MCF 10A (cell line): ENCODE measurements at places on chromosomes 7 and 10.

- DNase-seq, result no peak
These were observed 46.1 kb downstream of the PPIF start for GRCh38 chr10:79393221-79393923.

DNA sequence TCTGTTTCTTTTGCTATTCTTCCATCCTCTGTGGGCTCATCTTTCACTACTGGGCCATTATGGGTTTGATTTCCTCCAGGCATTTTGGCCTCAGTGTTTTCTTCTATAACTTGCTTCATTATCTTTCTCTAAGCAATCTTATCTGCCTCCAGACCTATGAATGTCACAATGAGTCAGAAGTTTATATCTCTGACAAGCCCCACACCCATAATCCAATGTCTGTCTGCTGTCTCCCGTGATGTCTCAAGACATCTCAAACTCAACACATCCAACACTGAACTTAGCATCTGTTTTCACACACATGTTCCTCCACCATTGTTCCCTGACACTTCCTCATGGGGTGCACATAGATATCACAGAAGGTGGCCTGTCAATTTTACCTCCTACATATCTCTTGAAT, 46.7 kb upstream of the RHOBTB1 start:
- DNase-seq, result no peak

DNA sequence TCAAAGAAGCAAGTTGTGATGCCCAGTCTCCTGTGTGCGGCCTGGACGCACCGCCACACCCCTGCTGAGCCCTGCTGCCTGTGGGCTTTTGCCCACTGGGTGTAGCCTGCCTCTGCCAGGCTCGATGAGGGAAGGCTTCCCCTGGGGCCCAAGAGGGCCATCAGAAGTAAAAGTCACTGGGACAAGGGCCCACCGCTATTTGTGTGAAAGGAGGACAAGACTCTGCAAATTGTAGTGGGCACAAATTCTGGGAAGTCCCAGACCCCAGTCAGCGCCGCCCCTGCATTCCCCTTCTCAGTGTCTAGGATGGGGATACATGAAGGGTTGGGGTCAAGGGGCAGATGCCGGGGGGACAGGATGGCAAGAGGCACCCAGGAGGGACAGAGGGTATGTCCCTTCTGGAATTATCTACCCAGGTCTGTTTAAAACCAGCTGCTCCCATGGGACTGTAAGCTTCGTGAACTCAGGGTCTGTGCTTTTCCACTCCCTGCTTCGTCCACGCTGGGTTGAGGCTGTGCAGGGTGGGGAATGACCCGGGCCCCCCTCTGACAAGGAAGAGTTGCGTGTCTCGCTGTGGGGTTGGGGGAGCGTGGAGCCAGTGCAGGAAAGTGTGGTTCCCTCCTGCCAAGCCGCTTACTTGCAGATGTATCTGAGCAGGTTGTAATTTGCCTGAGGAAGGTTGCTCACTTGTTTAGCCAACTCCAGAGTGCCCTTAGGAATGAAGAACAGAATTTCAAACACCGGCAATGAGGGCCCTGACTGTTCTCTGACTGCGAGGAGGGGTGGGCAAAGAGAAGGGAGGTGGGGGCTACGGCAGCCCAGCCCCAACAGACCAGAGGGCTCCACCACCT, 147.2 kb downstream of the MAPK8 start:
- no peak for DNase-seq

- DNase-seq, result no peak
These were observed 311.0 kb downstream of the PTPRN2 start for GRCh38 chr7:158276414-158277218.

GRCh38 chr7:16586081-16586874, 59.3 kb downstream of the ANKMY2 start:
- no peak for DNase-seq

GRCh38 chr10:43861966-43862751, 213.5 kb upstream of the ZNF32 start:
- peak; percentile 89 for DNase-seq

DNA sequence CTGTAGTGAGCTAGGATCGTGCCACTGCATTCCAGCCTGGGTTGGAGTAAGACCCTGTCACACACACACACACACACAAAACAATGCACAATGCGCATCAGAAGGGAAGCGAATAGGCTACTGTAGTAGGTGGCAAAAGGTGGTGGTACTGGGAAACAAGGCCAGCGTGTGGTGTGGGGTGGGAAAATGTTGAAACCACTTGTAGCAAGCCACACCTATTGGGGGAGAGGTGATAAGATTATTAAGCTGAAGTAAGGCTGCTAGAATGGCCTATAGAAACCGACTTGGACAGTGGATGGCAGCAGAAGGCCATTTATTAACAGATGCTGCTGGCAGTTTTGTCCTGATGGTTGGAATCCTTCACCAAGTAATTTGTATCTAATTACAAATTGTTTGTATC, 7.2 kb upstream of the CHCHD1 start:
- peak; percentile 42 for DNase-seq

GRCh38 chr10:62239994-62240393, 28.6 kb downstream of the RTKN2 start:
- no peak for DNase-seq

DNA sequence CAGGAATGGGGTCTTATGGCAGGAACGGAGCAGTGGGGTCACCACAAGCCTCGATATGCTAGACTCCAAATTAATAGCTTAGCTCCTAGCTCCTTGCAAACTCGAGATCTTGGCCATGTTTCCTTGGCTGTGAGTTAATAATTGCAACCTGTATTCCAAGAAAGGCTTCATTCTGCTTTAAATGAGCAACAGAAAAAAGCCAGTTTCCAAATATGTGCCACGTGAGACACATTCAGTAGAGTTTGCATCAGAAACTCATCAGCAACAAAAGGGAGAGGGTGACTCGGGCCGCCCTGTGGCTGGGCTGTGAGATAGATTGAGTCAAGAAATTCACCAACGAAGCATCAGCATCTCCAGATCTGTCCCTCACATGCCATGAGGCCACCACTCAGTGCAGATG, 112.0 kb downstream of the NPTX2 start:
- DNase-seq, result no peak

- no peak for DNase-seq
These were observed 9.6 kb downstream of the PYROXD2 start for GRCh38 chr10:98405422-98405821.

GRCh38 chr10:3791974-3792633, 7.1 kb upstream of the KLF6 start:
- no peak for DNase-seq

DNA sequence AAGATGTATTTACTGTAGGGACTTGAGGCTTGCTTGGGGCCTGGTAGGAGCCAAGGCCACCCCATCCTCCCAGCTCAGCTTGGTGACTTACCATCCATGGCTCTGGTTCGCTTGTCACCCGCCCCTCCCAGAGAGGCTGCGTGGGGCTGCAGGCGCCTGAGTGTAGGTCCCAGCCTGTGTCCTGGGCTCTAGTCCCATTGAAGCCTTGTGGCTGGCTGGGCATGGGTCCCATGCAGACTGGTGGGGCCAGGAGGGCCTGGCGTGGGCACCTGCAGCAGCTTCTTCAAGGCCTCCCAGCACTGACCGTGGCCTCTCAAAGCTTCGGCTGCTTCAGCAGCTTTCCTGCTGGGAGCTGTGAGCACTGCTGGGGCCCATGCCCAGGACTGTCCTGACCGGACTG, 118.1 kb downstream of the INPP5A start:
- no peak for DNase-seq

GRCh38 chr10:112658900-112659638, 212.1 kb downstream of the VTI1A start:
- DNase-seq, result peak; percentile 61

GRCh38 chr10:86651631-86652331, 2.6 kb upstream of the OPN4 start:
- no peak for DNase-seq

DNA sequence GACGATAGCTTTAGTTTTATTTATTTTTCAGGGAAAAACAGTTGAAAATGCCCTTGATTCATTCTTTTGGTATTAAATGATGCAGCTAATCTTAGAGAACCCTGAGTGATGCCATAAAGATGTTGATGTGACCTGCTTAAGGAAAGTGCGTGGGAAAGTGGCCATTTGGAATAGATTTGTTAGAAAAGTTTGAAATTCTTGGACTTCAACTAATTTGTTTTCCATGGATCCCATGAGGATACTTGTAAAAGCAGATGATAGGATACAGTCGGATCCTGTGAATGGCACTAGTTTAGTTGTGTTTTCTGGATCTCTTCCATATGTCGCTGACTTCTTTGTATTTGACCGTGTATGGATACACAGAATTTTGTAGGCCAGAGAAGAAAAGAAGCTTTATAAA, 69.0 kb downstream of the SEPTIN7 start:
- no peak for DNase-seq

DNA sequence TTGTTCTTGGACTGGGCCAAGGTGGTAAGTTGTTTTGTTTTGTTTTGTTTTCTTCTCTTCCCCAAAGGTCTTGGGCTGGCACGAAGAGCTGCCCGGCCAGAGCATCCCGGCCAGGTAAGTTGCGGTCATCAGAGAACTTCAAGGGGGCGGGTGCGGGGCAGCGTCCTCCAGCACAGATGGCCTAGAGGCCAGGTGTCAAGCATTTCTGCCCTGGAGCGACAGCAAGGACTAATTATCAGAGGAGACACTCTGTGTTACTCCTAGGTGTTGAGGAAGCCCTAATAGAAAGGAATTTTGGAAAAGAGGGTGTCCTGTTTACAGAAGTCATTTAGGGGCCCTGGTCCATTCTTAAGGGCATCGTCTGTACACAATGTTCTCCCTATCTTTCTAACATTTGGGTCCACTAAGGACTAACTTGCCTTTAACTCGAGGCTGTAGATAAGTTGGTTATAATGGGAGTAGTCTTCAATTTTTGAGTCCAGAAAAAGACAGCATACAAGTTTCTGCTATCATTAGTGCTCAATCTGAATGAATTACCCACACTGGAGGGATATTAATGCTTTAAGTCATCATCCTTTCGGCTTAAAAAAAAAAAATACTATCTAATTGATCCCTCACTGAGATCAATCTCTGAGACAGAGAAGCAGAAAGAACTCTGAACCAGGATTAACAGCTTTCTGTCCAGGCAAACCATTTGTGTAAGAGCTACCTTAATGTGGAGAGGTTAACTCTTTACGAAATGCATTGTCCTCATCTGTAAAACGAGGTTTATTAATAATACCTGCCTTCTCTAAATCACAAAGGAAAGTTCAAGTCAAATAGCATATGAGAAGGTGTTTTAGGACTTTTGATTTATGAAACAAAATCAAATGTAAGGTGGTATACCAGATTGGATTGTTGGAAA, 1.5 kb downstream of the ITGB8 start:
- peak; percentile 46 for DNase-seq

DNA sequence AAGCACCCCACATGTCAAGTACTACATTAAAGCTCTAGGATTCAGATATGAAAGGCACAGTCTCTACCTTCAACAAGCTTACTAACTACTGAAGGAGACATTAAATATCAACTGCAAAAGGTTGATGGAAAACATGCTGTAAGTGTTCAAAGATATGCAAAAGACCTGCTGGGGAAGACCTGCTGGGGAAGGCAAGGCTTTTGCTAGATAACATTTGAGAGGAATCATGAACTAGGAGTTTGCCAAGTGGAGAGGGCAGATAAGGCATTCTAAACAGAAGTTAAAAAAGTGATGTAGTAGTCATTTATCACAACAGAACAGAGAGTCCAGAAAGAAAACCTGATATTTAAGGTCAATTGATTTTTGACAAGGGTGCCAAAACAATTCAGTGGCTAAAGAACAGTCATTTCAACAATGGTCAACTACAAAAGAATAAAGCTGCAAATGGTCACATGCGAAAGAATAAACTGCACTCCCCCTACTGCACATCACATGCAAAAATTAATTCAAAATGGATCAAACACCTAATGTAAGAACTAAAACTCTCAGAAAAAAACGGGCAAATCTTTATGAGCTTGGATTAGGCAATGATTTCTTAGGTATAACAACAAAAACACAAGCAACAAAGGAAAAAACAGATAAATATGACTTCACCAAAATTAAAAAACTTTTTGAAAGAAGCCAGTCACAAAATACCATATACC, 23.0 kb upstream of the MSS51 start:
- no peak for DNase-seq

DNA sequence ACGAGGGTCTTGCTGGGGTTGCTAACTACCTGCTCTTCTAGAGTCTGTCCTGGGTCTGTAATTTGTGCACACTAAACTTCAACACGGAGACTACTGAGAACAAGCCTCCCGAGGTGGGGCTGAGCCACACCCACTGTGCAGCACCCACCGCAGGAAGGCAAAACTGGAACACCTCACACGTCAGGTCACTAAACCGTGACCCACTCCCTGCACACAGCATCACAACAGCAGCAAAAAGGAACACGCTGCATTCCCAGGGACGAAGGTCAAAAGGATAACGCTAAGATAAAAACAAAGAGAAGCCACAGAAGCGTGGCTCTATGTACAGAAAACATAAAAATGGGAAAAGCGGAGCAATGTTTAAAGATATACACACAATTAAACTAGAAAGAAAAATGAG, 170.1 kb downstream of the MAD1L1 start:
- DNase-seq, result no peak

DNA sequence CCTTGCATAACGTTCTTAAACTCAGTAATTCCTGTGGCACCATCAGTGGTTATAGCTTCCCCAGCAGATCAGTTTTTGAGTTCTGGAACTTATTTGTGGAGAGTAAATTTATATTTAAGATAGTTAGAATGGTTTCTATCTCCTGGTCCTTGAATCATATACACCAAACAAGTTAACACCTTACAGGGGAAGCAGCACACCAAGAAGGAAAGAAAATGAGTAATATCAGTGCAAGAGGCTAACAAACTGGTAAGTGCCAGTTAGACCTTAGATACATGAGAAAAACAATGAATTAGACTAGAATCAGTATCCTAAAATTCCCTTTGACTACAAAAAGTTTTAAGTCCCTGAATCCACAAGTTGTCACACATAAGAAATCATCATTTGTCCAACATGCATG, 54.2 kb downstream of the ABI1 start:
- no peak for DNase-seq

GRCh38 chr7:96299496-96299895, 22.4 kb downstream of the SLC25A13 start:
- no peak for DNase-seq

DNA sequence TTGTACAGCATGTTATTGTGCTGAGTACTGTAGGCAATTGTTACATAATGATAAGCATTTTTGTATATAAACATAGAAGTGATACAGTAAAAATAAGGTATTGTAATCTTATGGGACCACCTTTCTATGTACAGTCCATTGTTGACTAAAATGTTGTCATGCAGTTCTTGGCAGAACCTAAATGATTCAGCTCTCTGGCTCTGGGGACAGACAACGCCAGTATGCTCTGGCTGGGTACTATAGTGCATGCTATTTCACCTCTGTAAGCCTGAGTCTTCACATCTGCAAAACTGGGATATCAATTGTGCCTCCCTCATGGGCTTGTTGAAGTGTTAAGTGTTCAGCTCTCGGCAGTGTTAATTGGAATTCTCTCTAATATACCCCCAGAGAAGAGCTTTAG, 674.3 kb downstream of the INHBA start:
- no peak for DNase-seq

- peak; percentile 8 for DNase-seq
These were observed 6.7 kb downstream of the PNLIPRP2 start for GRCh38 chr10:116627386-116627933.

- DNase-seq, result no peak
These were observed 13.0 kb downstream of the RRP12 start for GRCh38 chr10:97388152-97388551.

GRCh38 chr7:87628780-87629569, 777 bp downstream of the RUNDC3B start:
- DNase-seq, result no peak
